CD8-positive, alpha-beta T cell (primary cell): ENCODE measurements at places on chromosomes 4 and X.

DNA sequence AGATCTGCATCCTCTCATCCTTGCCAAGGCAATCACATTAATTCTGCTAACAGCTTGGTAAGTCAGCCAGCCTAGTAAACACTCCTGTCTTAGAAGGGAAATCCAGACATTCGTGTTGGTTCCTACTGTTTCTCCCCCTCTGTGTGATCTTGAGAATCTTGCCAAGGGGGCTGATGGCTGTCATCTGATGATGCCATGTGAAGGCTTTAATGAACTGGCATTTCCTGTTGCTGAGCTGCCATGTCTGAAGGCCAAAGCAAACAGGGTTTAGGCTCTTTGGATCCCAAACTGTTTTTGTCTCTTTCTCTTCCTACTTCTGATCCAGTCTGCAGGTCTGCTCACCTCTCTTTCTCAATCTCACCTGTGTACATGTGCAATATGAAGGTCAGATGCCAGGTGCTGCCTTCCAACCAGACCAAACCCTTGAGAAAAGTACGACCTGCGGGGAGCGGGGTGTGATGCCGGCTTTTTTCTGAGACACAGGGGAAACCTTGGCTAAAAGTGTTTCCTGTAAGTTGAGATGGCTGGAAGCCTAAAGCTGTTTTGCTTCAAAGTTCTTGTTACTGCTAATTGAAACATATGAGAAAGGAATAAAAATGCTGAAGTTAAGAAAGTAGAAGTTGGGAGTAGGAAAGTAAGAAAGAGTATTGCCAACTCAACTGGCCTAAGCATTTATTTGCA lies 532.9 kb downstream of the ANKRD50 start:
- DNase-seq, result no peak

- DNase-seq, result no peak
These were observed 291.9 kb downstream of the BCOR start for GRCh38 chrX:39805825-39806224.

DNA sequence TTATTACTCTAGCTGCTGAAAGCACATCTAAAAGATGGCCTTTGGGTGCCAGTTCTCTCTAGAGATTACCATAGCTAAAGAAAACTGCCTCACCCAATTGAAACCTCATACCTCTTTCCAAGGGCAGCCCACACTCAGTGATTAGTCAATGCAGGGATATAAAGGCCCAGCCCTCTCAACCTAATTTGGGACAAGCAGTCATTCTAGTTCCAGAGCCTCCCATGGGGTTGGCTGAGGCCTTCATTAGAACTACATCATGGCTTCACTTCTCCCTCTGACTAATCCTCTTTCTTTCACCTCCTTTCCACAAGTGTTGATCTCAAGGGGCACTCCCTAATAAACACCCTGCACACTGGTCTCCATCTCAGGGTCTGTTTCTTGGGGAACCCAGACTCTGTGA lies 38.5 kb upstream of the C1GALT1C1 start:
- DNase-seq, result no peak

DNA sequence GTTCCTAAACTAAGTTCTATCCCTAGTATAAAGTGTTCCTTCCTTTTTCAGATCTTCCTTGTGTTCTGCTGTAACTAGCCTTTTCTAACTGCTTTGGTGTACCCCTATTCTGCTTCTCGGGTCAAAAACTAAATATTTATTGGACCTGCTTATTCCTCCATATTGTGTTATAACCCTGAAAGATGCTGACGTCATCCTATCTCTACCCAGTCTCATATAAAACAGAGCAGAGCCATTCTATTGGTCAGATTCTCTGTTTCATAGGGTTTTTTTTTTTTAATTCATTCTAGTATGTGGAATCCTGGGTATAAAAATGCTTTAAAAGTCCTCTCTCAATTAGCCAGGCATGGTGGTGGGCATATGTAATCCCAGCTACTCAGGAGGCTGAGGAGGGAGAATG lies 349.7 kb downstream of the ACTRT1 start:
- no peak for DNase-seq
